ENCODE measurements at places on chromosomes 12 and 14.

GRCh38 chr12:47844264-47845019 is 24.7 kb upstream of the HDAC7 start:
- no peak for DNase-seq

- DNase-seq: no peak
Measured at GRCh38 chr12:90399357-90399756, 555.6 kb downstream of the CCER1 start.

DNA sequence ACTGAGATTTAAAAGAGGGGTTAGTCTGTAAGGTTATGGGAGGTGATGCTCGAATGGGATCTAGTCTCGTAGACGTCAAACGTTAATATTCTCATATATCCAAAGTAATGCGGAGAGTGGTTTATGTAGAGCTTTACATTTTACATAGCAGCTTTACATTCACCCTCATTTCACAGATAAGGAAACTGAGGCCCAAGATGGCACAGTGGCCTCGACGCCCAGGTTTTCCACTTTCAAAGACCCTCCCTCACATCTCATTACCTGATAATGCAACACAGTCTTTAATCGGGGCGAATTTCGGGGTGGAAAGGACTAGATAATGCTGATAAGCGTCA is 450 bp upstream of the TDG start:
- no peak for DNase-seq

GRCh38 chr12:28453686-28454085 is 263.4 kb downstream of the CCDC91 start:
- DNase-seq: no peak

DNA sequence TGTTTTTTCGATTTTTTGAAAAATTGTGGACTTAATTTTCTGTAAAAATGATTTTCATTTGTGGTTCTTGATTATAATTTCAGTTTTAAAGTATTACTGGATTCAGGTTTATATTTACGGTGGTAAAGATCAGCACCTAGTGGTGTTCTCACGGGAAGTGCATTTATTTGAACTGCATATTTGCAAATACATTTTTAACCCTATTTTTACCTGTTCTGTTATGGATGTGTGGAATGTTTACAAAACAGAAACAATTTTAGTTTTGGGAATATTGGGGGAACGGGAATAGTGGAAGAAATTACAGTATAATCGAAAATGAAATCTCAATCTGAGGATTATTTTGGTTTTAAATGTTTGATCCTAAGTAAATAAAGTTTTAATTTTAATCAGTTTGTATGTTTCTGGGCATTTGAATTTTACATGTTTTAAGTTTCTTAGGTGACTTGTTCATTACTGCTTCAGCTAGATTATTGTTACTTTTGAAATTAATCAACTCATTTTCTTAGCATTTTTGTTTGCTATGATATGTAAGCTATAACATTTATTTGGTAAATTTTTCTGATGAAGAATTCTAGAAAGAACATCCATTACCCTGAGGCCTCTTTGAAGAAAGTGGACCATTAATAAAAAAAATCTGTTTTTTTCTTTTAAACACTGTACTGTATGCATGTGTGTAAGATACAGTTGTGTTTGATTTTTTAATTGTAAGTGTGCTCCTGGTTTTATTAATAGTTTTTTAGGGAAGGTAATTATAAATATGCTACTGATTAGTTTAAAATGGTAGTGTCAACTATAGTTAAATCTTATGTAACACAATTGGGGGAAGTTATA is 942 bp downstream of the ATF7IP start:
- no peak for DNase-seq

DNA sequence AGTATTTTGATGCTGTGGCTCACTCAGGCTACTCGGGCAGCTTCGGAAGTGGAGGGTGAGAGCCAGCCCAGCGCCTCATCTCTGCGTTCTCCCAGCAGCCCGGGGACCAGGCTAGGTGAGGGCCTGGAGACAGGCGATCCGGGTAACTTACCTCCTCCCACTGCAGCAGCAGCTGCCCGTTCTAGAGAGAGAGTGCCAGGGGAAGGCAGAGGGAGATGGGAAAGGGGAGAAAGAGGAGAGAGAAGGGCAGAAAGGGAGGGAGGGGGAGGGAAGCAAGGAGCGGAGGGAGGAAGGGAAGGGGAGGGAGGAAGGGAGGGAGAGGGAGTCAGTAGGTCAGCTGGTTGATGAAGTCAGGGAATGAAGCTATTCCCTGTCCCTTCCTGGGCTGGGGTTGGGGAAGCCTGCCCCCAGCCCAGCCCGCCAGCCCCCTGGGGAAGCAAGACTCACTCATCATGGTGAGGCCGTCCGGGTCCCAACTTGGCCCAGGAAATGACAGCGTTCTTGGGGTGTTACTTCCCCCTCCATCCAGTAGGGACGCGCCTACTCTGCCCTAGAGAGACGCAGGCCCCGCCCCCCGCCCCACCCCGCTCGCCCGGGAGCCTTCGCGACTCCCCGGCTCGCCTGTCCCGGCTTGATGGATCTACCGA is at the start of gene IFI27L2:
IFI27L2 (minus strand) TSS at position 494 of the 647 bp plus-strand sequence; CDS start at position 454, 40 bp downstream.
- DNase-seq: peak; percentile 80

GRCh38 chr12:57469296-57470164 is 9.9 kb downstream of the GLI1 start:
- DNase-seq: no peak

GRCh38 chr14:86858591-86858990 is 1134.4 kb downstream of the GALC start:
- no peak for DNase-seq

DNA sequence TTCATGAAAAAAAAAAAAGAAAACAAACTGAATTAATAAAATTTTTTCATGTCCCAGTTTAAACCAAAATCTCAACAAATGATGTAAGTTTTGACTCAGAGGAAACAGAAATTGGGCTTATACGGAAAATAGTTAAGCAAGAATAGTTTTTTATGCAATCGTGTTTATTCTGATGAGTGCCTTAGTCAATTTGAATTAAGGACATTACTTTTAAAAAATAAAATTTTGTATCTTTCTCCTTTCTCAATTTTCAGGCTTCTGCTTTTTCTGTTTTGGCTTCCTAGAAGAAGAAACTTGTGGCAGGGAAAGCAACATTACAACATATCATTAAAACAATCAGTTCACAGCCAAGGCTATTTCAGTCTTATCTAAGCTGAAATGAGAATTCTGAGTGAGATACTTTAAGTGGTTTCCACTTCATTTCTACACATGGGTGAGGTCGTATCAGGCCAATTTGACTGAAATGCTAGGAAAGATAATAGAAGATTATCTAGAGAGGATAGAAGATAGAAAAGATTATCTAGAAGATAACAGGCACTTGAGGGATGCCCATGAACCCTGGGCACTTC is 52.4 kb downstream of the BCL2L14 start:
- no peak for DNase-seq
